ENCODE measurements at places on chromosomes 4 and X. TPM values are rescaled to one million over a fixed set of nuclear protein-coding genes. Genes with fewer than 3 reads are reported as not detected.

The PLAC8 gene
- not detected for total RNA-seq

DNA sequence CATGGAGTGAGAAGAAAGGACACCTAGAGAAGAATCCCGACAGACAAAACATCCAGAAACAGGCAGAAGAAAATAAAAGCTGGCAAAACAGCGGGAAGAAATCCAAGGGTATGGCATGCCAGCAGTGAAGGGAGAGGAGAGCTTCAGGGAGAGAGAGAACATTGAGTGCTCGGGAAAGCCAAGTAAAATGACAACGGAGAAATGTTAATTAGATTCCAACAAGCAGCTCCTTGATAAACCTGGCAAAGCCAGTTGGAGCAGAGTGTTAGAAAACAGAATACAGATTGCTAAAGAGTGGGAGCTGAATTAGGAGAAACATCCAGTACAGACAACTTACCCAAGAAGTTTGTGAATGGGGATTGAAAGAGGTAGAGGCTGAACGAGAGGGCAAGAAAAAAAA lies 40.4 kb upstream of the MAOA start:
- no peaks in the 10 kb centered on the region for H3K27me3 ChIP-seq
- H3K4me1 ChIP-seq, result no peaks in the 10 kb centered on the region
- H3K36me3 ChIP-seq, result no peaks in the 10 kb centered on the region
- H3K27ac ChIP-seq, result peak overlapping the region; percentile 6

DNA sequence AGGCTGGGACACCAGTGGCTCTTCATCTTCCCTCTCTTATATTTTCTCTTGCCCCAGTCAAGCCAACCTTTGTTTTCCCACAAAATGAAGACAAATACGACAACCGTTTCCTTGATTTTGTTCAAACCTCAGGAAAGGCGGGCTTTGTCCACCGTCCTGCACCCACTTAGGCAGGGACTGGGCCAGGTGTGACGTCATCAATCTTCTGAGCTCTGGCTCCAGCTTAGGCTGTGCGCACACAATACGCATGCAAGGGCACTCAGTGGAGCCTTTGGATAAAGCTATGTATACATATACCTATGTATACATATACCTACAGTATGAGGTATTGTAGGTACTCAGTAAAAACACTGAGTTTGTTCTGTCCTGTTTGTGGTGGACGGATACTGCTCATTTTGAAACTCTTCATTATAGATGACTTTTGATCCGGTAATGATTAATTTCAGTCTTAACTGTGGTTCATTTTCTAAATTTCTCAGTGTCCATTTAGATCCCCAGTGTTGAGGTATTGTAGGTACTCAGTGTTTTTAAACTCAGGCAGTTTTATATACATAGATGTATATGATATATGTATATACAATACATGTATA lies 194.9 kb downstream of the MGST2 start:
- no peaks in the 10 kb centered on the region for H3K36me3 ChIP-seq
- peaks cover 10% of the 10 kb centered on the region for H3K4me1 ChIP-seq
- H3K27ac ChIP-seq, result no peak overlapping the region
- DNase-seq, result no peak
- H3K4me3 ChIP-seq, result no peak overlapping the region
- no peaks in the 10 kb centered on the region for H3K27me3 ChIP-seq

DNA sequence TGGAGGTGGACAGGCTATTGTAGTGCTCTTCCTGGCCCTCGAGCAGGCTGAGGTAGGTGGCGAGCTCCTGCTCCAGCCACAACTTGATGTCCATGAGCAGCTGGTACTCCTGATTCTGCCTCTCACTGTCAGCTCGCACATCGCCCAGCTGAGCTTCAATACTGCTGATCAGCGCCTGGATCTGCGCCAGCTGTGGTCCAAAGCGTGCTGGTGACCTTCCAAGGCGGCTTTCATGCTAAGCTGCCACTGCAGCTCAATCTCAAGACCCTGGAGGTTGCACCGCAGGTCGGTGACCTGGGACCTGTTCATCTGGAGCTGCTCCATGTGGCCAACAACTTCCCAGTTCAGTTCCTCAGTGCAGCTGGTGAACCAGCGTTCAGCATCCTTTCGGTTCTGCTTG lies 31.2 kb downstream of the LRIT3 start:
- DNase-seq, result no peak
- no peak overlapping the region for H3K27ac ChIP-seq
- no peak overlapping the region for H3K4me3 ChIP-seq
- no peaks in the 10 kb centered on the region for H3K36me3 ChIP-seq

DNA sequence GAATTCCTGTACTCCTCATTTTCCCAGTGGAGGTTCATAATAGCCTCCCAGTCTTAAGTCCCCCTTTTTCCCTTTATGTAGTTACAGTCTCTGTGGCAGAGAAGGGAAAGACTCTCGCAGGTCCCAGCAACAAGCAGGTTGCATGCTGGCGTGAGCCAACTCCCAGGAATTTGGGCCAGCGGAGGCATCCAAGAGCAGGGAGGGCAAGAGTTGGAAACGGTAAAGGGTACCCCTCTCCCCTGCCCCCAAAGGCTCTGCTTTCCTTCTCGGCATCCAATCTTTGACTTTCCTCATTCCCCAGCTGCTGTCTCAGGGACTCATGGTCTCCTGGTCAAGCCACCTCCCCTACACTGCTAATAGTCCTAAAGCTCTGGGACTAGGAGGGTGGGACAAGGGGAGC lies 15.4 kb upstream of the HSFX2 start:
- no peaks in the 10 kb centered on the region for H3K27me3 ChIP-seq
- no peaks in the 10 kb centered on the region for H3K36me3 ChIP-seq
- H3K4me1 ChIP-seq, result no peaks in the 10 kb centered on the region
- no peak overlapping the region for H3K27ac ChIP-seq

The NAA10 gene
- 66.8 TPM for total RNA-seq

The VBP1 gene
- total RNA-seq, result 16.9 TPM

DNA sequence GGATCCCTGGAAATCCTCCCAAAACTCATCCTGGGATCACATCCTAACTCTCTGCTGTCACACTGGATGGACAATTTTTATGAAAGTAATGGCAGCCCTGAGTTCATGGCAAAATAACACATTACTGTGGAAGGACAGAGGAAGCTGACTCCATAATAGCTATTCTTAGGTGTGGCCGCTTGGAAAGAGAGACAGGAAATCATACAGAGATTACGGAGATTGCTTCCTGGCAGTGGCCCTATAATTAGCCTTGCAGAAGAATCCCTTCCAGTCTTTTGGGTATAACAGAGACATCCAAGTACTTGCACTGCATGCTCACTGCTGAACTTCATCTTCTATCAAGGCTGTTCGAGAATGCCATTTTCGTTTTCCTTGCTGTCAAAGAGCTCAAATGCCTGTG lies 133.1 kb upstream of the VCX start:
- DNase-seq, result no peak
- no peaks in the 10 kb centered on the region for H3K27me3 ChIP-seq
- no peaks in the 10 kb centered on the region for H3K4me1 ChIP-seq
- H3K27ac ChIP-seq, result no peak overlapping the region
- H3K36me3 ChIP-seq, result no peaks in the 10 kb centered on the region

GRCh38 chr4:144371485-144371884 lies 231.0 kb upstream of the GYPA start:
- H3K27me3 ChIP-seq, result no peaks in the 10 kb centered on the region
- no peak for DNase-seq
- H3K4me1 ChIP-seq, result no peaks in the 10 kb centered on the region
- H3K36me3 ChIP-seq, result no peaks in the 10 kb centered on the region
- H3K27ac ChIP-seq, result no peak overlapping the region

- no peak overlapping the region for H3K4me3 ChIP-seq
- H3K27me3 ChIP-seq, result no peaks in the 10 kb centered on the region
- H3K27ac ChIP-seq, result no peak overlapping the region
Measured at GRCh38 chr4:116480546-116480945, 604.8 kb downstream of the TRAM1L1 start.

The FOXR2 gene
- total RNA-seq, result not detected

DNA sequence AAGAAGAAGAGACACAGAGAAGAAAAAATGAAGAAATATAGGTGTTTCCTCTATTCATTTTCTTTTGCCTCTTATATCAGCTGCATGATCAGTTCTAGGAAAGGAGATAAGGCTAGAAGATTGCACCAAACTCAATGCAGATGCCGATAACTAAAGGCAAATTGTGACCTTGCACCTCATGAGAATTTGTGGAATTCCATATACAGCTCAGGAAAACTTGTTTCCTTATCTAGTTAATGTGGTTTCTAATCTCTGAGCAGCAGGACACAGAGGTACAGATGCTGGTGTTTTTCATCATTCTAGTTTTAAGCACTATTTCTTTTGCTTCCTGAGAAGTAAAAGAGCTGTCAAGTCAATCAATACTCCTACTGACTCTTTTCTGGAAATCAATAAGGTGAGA lies 104.6 kb upstream of the NWD2 start:
- H3K4me3 ChIP-seq, result no peak overlapping the region
- H3K27ac ChIP-seq, result no peak overlapping the region
- no peak for DNase-seq
- no peaks in the 10 kb centered on the region for H3K36me3 ChIP-seq
- H3K27me3 ChIP-seq, result no peaks in the 10 kb centered on the region

DNA sequence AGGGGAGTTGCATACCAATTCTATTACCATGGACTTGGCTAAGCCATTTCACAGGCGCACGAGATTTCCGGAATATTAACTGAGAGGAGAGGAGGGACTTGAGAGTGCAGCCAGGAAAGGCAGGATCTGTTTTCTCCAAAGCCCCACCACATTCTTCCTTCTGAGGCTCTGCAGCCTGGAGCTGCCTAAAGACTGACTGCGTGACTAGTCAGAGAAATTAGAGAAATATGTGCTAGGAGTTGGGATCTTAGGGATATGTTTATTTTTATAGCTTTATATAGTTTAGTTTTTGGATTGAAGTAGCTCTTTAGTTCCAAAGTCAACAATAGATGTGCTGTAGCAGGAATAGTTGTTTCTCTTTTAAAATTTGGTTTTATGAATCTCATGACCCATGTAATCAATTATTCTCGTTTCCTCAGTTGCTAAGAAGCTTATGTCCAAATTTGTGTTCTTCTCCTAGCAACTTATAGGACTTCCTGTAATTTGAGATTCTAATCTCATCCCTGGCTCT lies 300.1 kb upstream of the DDX53 start:
- H3K4me3 ChIP-seq, result no peak overlapping the region
- H3K27me3 ChIP-seq, result no peaks in the 10 kb centered on the region
- no peaks in the 10 kb centered on the region for H3K4me1 ChIP-seq
- H3K27ac ChIP-seq, result no peak overlapping the region

GRCh38 chrX:105451401-105451800 lies 230.9 kb upstream of the TEX13A start:
- H3K27ac ChIP-seq, result no peak overlapping the region
- H3K4me3 ChIP-seq, result no peak overlapping the region
- DNase-seq, result no peak

The PCSK1N gene
- 15.0 TPM for total RNA-seq

GRCh38 chr4:3480528-3481112 lies 17.5 kb downstream of the DOK7 start:
- no peaks in the 10 kb centered on the region for H3K27me3 ChIP-seq
- H3K4me3 ChIP-seq, result no peak overlapping the region
- no peaks in the 10 kb centered on the region for H3K36me3 ChIP-seq
- no peak for DNase-seq
- H3K27ac ChIP-seq, result no peak overlapping the region

The ATP6AP2 gene
- 85.7 TPM for total RNA-seq

DNA sequence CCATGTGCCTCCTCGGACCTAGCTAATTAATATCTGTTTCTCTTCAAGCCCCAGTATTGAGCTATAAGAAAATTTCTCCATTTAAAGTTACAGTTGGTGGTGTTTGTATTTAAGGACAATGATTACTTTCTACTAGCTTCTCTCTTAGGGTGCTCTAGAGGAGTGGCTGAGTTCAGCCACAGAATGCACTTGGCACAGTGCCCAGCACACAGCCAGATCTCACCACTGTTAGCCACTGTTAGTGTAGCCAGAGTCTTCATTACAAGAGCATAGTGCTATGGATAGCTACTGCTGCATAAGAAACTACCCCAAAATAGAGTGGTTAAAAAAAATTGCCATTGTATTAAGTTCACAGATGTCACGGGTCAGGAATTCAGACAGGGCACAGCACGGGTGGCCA lies 421.3 kb downstream of the BCOR start:
- no peaks in the 10 kb centered on the region for H3K4me1 ChIP-seq
- H3K27me3 ChIP-seq, result no peaks in the 10 kb centered on the region

- H3K36me3 ChIP-seq, result no peaks in the 10 kb centered on the region
- peak overlapping the region; percentile 33 for H3K27ac ChIP-seq
- H3K4me1 ChIP-seq, result no peaks in the 10 kb centered on the region
- no peaks in the 10 kb centered on the region for H3K27me3 ChIP-seq
- no peak for DNase-seq
Measured at GRCh38 chrX:17788956-17789562, 51.8 kb downstream of the SCML1 start.

The FGD1 gene
- 8.1 TPM for total RNA-seq

DNA sequence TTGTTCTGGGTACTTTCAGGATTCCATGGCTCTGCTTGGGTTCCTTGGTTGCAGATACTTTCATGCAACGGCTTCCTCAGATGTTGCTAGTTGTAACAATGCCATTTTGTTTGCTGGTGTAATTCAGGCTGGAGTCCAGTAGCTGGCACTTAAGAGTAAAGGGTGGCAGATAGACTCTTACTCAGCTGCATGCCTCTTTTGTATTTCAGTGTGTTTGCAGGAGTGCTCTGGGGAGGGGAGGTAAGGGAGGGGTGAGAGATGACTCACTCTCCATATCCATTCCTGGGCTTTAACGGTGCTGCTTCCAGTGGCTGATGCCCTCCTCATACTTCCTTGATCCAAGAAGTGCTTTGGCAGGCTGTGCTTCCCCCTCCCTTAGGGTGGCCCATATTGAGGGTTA lies 155.2 kb downstream of the ZNF330 start:
- H3K4me3 ChIP-seq, result no peak overlapping the region
- no peaks in the 10 kb centered on the region for H3K36me3 ChIP-seq
- H3K4me1 ChIP-seq, result no peaks in the 10 kb centered on the region
- H3K27me3 ChIP-seq, result no peaks in the 10 kb centered on the region
- H3K27ac ChIP-seq, result no peak overlapping the region

- DNase-seq, result no peak
- H3K36me3 ChIP-seq, result no peaks in the 10 kb centered on the region
- H3K4me3 ChIP-seq, result no peak overlapping the region
- no peaks in the 10 kb centered on the region for H3K27me3 ChIP-seq
- H3K4me1 ChIP-seq, result no peaks in the 10 kb centered on the region
- no peak overlapping the region for H3K27ac ChIP-seq
Measured at GRCh38 chrX:19479458-19479857, 35.9 kb downstream of the MAP3K15 start.

GRCh38 chr4:184861047-184861446 lies 35.3 kb upstream of the ACSL1 start:
- H3K36me3 ChIP-seq, result no peaks in the 10 kb centered on the region
- H3K27ac ChIP-seq, result no peak overlapping the region
- no peaks in the 10 kb centered on the region for H3K4me1 ChIP-seq
- no peak overlapping the region for H3K4me3 ChIP-seq
- H3K27me3 ChIP-seq, result no peaks in the 10 kb centered on the region

- no peak overlapping the region for H3K4me3 ChIP-seq
- H3K4me1 ChIP-seq, result no peaks in the 10 kb centered on the region
- no peak overlapping the region for H3K27ac ChIP-seq
- no peak for DNase-seq
- H3K27me3 ChIP-seq, result no peaks in the 10 kb centered on the region
- no peaks in the 10 kb centered on the region for H3K36me3 ChIP-seq
Measured at GRCh38 chrX:110280954-110281353, 36.9 kb downstream of the AMMECR1 start.

GRCh38 chrX:119757979-119758730 lies at the start of gene SOWAHD:
Gene SOWAHD (plus strand): TSS chrX:119758588. CDS start chrX:119758668, 80 bp downstream.
- no peak within 1 kb of the TSS for H3K27ac ChIP-seq
- no peaks in the 10 kb centered on the region for H3K36me3 ChIP-seq
- no peaks in the 10 kb centered on the region for H3K4me1 ChIP-seq
- H3K4me3 ChIP-seq, result peak within 1 kb of the TSS; percentile 50

Measured in vagina (tissue), 2 donors.